ENCODE measurements at places on chromosomes 16 and 17. TPM values are rescaled to one million over a fixed set of nuclear protein-coding genes. Genes with fewer than 3 reads are reported as not detected.

DNA sequence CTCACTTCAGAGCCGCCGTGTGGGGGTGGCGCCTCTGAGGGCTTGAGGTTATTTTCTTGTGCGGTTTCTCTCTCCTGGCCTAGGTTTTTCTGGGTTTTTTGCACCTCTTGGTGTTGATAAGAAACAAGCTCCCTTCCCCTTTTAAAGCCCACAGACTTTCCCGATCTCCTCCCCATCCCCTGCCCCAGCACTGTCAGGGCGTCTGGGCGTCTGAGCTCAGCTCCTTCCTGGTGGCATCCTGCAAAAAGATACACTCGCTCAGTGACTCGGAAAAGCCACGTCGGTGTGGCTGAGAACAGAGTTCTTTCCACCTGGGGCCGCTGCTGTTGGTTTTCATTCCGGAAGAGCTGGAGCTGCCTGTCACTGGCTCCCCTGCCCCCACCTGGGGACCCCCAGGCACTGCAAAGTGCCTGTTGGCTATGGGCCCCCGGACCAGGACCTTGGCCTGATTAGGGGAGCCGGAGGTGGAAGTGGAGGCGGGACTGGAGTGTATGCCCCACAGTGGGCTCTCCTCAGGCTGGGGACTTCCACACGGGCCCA, 14.5 kb downstream of the BAIAP2 start:
- no peak for DNase-seq

GRCh38 chr17:7445619-7445968, 733 bp downstream of the CHRNB1 start:
- no peak for DNase-seq

DNA sequence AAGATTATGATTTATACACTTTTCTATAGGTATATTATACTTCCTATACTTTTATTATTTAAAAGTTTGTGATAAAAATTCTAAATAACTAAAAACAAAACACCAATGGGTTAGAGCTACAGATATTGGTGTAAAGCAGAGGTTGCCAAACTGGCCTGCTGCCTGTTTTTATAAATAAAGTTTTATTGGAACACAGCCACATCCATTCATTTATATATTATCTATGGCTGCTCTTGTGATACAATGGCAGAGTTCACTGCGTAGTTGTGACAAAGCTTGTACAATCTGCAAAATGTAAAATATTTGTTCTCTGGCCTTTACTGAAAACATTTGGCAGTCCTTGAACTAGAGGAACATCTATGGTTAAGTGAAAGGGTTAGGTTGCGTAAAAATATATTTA, 208.7 kb downstream of the PRKCB start:
- no peak for DNase-seq

GRCh38 chr16:49578435-49579024, 204.9 kb downstream of the C16orf78 start:
- no peak for DNase-seq

- DNase-seq: no peak
Observed at GRCh38 chr17:58577696-58578095, 63.3 kb upstream of the MTMR4 start.

- DNase-seq: no peak
Observed at GRCh38 chr17:1137465-1137894, 42.3 kb downstream of the ABR start.

The VASN gene
- total RNA-seq: 20.6 TPM

DNA sequence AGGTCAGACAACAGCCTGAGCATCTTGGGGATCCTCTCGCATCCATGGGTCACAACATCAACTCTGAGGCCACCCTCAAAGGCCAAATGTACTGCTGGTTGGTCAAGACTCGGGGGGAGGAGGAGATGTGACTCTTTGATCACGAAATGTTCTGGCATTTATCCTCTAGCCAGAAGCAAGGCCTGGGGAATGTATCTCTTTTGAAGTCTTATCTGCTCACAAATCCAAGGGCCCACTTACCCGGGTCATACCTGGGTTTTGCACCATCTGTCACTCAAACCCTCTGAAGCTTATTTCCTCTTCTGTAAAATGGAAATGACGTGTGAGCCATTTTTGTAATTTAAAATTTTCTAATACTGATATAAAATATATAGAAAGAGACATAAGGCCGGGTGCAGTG, 13.2 kb downstream of the CA7 start:
- no peak for DNase-seq

DNA sequence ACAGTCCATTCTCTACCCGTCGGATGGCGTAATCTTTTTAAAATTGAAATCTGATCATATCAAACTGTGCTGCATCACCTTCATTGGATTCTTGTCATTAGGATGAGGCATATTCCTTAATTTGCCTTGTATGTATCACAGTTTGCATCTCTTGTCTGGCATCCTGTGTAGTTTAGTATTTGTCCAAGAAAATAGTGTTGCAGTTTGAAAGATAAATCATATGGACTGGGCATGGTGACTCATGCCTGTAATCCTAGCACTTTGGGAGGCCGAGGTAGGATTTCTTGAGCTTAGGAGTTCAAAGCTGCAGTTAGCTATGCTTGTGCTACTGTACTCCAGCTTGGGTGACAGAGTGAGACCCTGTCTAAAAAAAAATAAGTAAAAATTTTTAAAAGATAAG, 5.8 kb upstream of the RSL1D1 start:
- no peak for DNase-seq

The GPR179 gene
- 0.10 TPM for total RNA-seq

DNA sequence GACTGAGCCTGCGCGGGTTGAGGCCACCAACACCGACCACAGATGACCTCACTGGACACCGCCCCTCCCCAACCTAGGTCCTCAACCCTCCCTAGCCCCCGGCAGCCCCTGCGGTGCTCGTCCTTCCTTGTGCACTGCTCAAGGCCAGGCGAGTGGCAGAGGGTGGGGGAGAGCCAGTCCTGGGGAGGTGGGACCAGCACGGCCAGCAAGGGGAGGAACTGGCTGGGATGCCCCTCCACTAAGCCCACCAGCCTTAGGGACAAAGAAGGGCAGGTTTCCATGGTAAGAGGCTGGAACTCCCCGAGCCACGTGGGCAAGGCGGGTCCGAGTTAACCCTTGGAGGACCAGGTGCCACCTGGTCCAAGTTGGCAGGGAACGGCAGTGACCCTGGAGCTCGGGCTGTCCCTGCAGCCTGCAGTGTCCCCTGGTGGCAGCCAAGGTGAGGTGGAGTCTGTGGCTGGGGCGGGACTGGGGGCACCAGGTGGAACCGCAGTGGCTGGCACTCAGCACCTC, 9.2 kb downstream of the FSCN2 start:
- no peak for DNase-seq

- peak; percentile 62 for DNase-seq
Observed at GRCh38 chr17:17752821-17753321, 71.6 kb downstream of the RAI1 start.
